ENCODE measurements at places on chromosomes 4 and X.

DNA sequence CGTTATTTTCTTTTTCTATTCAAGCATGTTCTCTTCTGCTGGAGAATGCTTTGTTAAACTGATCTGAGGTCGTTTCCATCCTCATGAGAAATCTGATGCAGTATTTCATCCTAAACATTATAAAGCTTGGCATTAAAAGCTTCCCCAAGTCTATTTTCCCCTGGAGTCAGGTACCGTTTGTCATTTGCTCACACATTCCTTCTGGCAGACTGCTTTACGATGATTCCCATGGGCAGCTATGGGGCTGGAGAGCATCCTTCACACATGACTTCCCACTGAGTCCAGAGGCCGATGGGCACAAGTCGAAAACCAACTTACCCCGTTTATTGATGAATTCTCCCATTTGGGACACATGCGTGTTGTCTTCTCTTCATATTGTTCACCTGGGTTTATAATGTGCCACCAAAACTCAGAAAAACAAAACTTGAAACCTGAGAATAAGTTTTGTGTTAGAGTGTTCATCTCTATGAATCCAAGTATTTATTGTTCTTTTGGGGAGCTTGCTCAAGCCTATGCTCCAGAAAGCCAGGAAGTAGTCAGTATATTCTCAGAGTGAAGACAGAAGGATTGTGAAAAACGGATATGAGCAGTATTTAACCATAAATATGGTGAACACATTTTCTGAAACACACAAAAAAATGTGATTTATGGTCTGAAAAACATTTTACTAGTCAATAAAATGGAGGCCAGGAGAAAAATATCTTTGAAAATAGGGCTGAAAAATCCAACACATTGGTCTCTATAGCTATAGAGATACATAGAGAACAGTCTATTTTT, 298.8 kb upstream of the NOCT start:
- DNase-seq = no peak

- no peak for DNase-seq
Observed at GRCh38 chrX:121258545-121258944, 211.1 kb downstream of the GLUD2 start.

- DNase-seq = no peak
Observed at GRCh38 chrX:2427147-2427546, 73.6 kb downstream of the DHRSX start.

- DNase-seq = no peak
Observed at GRCh38 chrX:120140293-120140981, 18.0 kb upstream of the RHOXF2 start.

DNA sequence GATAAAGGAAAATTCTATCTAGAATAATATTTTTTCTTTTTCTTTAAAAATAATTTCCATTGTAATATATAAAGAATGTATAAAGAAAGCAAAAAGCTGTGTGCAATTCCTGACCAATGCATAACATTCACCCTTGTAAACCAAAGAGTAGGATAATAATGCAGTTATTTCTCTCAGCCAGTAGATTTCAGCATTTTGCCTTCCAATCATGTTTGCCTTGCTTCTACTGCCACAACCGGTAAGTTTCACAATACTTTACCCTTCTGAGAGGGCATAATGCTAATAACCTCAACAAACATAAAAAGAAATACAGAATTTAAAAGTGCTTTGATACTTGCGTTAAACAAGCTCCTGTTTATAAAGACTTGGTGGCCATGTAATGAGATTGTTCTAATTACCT, 59.9 kb downstream of the CHIC2 start:
- no peak for DNase-seq

DNA sequence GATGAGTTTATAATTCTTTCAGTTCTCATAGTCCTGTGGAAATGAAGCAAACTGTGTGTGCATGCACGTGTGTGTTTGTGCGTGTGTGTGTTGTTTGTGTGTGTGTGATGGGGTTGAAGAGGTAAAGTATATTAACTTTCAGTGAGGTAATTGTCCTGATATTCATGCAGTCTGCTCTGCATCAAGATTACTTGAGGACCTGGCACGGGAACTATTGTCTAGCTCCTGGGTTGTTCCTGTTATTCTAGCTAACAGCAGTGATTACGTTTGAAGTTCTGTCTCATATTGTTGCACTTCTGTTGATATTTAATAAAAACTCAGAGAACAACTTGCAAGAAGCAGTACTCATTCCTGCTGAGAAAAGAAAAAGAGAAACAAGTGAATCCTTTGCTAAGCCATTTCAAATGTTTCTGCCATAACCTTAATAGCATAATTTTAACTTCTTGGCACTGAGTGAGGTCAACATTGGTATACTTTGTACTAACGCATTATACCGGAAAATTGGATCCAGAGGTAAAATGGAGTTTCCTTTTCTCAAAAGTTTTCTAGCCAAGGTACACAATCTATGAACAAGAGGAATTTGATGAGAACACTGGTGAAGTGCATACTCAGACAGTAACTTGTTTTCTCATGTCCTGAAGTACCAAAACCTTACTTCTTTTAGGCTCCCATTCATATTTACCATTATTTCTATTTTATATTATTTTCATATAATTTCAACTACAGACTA, 113.2 kb downstream of the SPCS3 start:
- no peak for DNase-seq

DNA sequence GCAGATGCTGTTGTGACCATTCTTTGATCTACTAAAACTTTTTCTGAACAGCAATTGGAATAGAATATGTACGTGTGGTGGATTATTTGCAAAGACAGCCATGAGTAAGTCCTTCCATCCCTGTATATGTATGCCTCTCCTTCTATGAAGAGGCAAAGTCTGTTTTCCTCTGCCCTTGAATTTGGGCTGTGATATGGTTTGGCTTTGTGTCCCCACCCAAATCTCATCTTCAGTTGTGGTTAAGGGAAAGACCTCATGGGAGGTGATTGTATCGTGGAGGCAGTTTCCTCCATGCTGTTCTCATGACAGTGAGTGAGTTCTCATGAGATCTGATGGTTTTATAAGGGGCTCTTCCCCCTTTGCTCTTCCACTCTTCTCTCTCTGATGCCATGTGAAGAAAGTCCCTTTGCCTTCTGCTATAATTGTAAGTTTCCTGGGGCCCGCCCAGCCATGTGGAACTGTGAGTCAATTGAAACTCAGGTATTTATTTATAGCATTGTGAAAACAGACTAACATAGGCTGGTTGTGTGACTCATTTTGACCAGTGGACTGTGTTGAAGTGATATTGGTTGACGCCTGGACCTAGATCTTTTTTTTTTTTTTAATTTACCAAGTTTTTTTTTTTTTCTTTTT, 108.3 kb upstream of the CAMK2D start:
- peak; percentile 38 for DNase-seq

DNA sequence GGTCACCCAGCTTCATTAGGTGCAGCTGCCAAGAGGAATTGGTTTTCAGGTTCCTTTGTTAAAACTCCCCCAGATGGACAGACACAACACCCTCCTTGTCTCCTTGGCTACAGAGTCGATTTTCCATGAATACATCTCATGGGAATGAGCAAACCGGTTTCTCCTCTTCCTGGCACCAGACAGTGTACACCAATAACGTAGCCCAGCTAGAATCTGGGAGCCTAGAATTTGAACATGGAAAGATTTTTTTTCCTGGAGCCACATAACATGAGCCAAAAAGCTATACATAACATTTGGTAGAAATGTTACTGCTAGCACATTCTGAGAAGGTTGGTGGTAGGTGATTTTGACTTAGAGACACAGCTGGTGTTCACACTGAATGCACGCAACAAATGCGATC, 62.9 kb upstream of the SLC34A2 start:
- no peak for DNase-seq

DNA sequence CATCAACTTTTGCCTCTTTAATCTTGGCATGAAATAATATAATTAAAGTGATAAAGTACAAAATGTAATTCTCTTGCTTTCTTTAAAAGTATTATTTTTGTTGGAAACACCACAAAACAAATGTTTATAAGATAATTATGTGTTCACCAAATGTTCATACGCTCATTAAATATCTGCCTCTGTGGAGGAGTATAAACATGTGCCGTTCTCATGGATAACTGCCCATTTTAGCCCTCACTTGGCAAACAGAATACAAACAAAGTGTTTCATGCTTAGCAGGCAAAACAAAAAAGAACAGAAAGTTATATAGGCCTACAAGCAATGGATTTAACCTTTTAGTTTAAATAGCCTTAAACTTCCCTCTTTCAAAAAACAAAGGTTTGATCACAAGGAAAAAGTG, 800.5 kb upstream of the DIAPH2 start:
- DNase-seq = no peak

DNA sequence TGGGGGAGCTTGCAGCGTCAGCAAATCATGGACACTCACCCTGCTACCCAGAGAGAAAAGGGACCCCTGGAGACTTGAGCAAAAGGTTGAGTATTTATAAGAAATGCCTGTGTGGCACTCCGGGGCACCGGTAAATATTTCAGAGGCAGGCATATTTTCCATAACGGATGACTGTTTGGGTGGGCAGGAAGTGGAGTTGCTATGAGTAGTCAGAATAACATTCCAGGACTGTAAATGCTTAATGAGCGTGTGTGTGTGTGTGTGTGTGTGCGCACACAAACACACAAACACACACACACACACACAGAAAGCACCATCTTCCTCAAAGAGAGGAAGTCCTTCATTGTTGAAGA, 74.6 kb downstream of the MXRA5 start:
- no peak for DNase-seq

- no peak for DNase-seq
Observed at GRCh38 chrX:56569378-56570057, 6.1 kb downstream of the UBQLN2 start.

DNA sequence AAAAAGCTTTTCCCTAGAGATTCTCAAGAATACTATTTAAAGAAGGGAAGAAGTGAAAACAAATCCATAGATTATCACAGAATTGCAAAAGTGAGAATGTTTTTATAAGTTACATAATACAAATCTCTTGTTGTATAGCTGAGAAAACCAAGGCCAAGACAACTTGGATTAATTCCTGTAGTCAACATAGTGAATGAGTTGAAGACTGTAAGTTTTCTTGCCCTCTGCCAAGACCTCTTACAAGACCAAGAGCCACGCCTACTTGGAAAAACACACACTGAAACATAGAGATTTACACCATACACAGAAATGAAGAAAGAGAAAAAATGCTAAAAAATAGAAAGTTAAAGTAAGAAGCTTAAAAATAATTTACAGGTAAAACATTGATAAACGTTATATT, 2024.0 kb downstream of the PCDH7 start:
- DNase-seq = no peak

DNA sequence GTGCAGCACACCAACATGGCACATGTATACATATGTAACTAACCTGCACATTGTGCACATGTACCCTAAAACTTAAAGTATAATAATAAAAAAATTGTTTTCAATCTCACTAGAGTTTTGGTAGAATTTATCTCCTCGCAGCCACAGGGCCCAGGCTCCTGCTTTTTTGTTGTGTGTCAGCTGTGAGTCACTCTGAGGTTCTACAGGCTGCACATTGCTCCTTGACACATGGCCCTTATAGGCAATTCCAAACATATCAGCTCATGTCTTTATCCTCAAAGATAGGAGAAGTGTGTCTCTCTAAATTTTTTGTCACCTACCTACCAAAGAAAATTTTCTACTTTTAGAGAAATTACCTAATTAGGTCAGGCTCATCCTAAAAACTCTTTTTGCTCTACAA, 252.1 kb upstream of the ADGRL3 start:
- no peak for DNase-seq

DNA sequence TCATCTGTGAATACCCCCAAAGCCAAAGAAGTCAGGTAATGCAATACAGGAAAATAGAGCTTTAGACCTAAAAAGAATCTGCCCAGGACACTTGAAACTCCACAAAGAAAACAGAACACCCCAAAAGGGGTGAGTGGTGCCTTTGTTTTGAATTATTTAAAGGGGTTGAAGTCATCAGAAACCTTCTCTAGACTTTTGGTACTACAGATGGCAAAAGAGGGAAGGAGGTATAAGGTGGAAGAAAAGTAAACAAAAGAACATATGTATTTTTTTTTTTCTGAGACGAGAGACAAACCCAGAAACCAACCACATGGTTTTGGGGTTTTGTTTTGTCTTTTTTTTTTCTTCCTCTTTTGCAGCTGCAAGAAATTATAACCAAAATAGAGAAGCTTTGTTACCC, 1477.8 kb downstream of the C4orf33 start:
- DNase-seq = no peak

DNA sequence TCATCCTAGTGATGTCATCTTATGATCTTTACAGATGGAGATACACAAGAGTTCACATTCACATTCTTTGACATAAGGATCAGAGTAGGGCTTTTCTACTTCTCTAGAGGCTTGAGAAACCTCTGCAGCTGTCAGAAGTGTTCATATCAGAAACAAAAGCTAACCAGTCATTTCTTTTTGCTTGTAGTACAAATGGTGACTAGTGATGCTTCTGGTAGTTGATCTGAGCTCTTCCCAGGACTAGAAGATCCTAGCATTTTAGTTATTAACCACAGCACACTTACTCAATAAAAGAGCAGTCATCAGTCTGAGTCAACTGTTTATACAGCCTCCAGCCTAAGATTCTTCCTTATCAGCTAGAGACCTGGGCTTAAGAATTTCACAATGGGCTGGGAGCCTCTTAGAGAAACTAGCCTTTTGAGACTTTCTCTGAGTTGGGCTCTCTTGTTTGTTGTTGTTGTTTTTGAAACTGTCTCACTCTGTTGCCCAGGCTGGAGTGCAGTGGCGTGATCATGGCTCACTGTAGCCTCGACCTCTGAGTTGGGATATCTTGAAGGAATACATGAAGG, 84.1 kb downstream of the TMEM164 start:
- no peak for DNase-seq

DNA sequence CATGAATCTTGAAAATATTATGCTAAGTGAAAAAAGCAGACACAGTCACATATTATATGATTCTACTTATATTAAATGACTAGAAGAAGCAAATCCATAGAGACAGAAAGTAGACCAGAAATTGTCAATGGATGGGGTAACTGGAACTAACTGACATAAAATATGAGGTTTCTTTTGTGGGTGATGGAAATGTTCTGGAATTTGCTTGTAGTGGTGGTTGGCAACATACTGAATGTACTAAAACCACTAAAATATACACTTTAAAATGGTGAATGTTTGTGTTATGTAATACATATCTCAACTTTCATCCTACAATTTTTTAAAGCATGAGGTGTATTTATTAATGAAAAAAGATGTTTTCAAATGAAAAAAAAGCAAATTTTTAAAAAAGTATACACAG, 14.7 kb downstream of the CNOT6L start:
- no peak for DNase-seq

- DNase-seq = no peak
Observed at GRCh38 chrX:79592259-79592658, 225.1 kb upstream of the ITM2A start.
